CD4-positive, alpha-beta memory T cell (primary cell): ENCODE measurements at places on chromosomes 3 and 15. TPM values are rescaled to one million over a fixed set of nuclear protein-coding genes. Genes with fewer than 3 reads are reported as not detected.

DNA sequence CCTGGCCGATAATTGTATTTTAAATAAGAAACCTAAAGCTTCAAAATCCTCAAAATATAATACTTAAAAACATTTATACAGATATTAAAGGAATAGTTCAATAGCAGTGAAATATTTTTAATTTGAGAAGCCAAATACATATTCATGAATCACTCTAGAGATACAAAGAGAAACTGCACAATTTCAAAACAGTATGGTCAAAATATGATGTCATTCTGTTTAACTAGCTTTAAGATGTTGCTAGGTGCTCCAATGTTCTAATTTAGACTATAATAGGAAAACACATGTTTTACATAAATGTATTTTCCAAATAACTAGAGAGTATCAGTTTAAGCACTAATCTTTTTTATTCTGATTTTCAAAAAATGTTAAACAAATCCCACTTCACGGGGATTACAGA lies 10.3 kb upstream of the NRROS start:
- no peak overlapping the region for H3K27ac ChIP-seq
- H3K4me1 ChIP-seq, result peaks cover 57% of the 10 kb centered on the region
- H3K4me3 ChIP-seq, result no peak overlapping the region
- no peaks in the 10 kb centered on the region for H3K27me3 ChIP-seq
- no peak for DNase-seq

GRCh38 chr15:83304861-83305703 lies 20.6 kb upstream of the BNC1 start:
- H3K27ac ChIP-seq, result no peak overlapping the region
- no peaks in the 10 kb centered on the region for H3K27me3 ChIP-seq
- DNase-seq, result no peak

The SEMA3B gene
- not detected for polyA plus RNA-seq

The GOLGA6D gene
- polyA plus RNA-seq, result not detected

The DAZL gene
- polyA plus RNA-seq, result not detected
